Activated T-helper 17 cell treated with anti-CD3 and anti-CD28 coated beads, Interleukin-2, amount 50 U/mL, for 72 hours (primary cell): ENCODE measurements at places on chromosomes 16 and 17. TPM values are rescaled to one million over a fixed set of nuclear protein-coding genes. Genes with fewer than 3 reads are reported as not detected.
A peak's percentile ranks its signal among the peaks of the same experiment; 100 is the strongest.

KRTAP1-5 gene
- not detected for total RNA-seq

TOP2A gene
- 230 TPM for total RNA-seq

GRCh38 chr17:33328129-33328528, 35.0 kb upstream of the ASIC2 start:
- ATAC-seq: no peak

GRCh38 chr17:67258821-67259468, 13.9 kb upstream of the HELZ start:
- ATAC-seq: peak; percentile 34

DNA sequence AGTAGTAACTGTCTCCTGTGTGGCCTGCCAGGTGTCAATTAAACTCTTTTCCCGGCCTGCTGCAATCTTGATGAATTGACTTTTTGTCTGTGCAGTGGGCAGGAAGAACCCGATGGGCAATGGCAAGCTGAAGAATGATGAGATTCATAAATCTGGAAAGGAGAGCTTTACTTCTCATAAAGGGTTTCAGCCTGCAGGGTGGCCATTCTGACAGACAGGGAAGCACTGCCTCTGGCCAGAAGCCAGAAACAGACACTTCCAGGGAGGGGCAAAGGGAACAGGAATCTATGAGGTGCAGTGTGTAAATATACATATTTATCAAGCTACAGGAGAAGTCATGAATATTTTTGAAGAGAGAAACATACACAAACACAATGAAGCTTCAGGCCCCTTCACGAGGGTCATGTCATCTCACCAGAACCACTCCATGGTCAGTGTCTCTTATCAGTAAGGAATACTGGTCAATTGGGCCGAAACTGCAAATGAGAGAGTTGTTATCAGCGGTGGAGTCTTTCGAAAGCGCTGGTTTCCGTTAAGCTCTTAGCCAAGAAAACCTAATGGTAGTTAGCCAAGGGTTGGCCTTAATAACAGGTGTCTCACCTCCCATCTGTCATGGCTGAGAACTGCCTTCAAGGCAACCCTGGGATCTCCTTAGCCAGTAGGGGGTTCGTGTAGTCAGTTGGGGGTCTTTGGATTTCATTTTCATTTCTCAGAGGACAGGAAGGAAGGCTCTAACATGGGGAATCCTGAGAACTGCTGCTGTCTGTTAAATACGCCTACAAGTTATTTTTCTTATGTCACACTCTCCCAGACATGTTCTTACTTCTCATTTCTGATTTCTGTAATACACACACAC, 1.2 kb upstream of the NARF start:
- ATAC-seq: no peak

DNA sequence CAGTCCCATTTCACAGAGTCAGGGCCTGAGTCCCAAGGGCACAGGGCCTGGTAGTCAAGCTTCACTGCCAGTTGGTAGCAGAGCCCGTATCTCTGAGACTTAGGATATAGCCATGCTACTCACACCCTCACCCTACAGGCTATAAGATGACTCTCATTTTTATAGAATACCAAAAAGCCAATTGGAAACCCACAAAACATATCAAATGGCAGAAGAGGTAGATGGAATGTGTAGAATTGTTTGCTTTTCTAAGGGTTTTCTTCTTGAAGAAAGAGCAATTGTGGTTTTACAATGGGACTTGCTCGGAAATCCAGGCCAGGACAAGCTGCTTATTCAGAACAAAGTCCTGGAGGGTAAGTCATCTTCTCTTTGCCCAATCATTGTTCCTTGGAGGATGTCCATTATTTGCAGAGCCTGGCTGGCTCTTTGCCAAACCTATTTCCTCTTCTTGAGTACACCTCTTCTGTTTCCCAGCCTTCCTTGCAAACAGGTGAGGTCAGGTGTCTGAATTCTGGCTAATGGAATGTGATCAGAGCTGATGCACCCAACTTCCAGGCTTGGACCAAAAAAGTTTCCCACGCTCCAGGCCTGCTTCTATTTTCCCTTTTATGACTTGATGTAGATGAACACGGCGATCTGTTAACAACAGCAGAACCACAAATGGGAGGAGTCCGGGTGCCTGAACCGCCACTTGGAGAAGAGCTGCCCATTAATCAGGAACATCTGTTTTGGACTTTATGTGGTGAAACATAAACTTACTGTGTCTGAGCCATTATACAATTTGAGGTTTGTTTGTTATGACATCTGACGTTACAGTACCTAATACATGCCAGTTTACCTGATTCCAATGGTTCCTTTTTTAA, 16.9 kb upstream of the CCL22 start:
- no peak for ATAC-seq

- no peak for ATAC-seq
Observed at GRCh38 chr17:58504826-58505351, 9.5 kb downstream of the MTMR4 start.
